ENCODE measurements at places on chromosomes 2 and 18.

GRCh38 chr2:211823886-211824479, 714.6 kb downstream of the ERBB4 start:
- no peak for DNase-seq

DNA sequence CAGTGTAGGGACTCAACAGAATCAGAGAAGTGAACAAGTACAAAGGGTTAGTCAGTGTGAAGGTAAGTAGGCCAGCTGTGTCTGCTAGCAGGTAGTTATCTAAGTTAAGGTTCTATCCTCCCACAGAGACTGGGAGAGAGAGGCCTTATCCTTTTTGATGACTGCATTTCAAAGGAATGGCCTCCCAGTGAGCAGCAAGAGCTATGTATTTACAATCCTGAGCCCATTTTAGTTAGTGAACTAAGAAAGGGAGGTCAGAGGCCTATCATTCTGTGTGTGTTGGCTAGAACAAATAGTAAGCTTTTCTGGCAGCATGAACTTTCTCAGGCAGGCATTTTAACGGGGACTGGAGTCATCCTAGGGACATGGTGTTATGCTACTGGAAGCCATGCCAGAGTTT, 182.9 kb downstream of the VWC2L start:
- no peak for DNase-seq

GRCh38 chr2:230226051-230226551, 565 bp downstream of the SP140 start:
- DNase-seq: no peak

- DNase-seq: no peak
Observed at GRCh38 chr2:200028998-200029397, 73.6 kb downstream of the MAIP1 start.

GRCh38 chr18:76443519-76444445, 51.3 kb downstream of the ZNF516 start:
- DNase-seq: peak; percentile 40

- DNase-seq: no peak
Observed at GRCh38 chr2:165636959-165637358, 157.1 kb downstream of the GALNT3 start.

GRCh38 chr2:71829008-71829407, 318.7 kb downstream of the CYP26B1 start:
- no peak for DNase-seq

DNA sequence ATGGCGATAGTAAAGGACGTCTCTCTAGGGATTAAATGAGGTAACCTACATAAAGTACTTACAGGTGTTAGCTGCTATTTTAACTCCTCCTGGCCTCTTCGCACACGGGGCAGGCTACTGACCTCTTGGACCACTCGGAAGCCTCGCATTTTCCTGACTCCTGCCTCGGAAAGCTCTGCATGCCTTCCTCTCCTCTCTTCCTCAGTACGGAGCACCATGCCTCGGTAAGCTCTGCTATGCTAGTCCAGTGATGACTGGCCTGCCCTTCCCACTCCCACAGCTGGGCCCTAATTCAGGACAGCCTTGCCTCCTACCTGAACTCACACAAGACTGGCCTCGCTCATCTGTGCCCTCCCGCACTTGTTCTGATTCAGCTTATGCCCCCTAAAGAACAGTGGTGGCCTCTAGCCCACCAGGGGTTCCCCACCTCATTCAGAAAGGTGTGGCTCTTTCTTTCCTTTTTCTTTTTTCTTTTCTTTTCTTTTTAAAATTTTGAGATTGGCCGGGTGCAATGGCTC, 22.7 kb upstream of the HPCAL1 start:
- DNase-seq: no peak

DNA sequence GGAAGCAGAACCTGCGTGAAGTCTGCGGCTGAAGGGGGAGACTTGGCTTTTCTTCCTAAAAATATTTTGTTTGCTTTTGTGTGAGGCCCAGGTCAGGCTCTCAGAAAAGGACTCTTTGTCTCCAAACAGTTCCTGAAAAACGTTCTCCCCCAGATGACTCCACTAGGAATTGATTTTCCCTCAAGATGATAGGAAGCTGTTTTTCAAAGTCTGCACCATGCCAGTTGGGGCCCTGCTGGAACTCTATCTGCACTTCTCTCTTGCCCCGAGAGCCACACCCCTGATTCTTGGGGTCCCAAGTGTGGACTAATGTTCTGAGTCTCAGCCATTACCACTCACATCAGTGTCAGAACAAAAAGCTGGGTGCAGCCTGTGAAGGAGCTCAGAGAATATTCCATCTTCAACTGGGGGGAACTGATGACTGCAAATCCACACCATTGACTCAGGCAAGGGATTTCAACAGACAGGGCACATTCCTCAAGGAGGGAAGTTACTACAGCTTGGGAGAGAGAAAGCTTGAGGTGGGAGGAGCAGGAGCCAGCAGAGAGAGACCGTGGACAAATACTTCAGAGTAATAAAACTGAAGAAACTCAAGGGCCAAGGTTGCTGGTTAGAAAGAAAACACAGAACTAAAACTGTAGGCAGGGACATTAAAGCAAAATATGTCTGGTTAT, 768.3 kb downstream of the RNF144A start:
- DNase-seq: no peak

DNA sequence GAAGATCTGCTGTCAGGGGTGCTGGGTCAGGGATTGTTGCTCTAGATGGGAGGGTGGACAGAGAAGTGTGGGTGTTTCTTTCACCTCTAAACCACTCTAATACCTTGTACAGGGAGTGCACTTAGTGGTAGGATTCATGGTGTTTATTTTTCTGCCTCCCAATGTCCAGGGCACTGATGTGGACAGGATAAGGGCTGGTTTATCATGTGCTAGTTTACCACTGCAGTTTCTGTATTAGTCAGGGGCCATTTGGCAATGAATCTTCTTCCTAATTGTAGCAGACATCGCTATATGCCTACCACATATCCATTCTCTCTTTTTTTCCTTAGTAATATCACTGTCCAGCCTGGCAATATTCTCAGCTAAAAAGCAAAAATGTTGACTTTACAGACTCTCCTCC, 50.3 kb upstream of the LRRTM1 start:
- no peak for DNase-seq

- no peak for DNase-seq
Observed at GRCh38 chr2:177984749-177985148, 87.8 kb downstream of the PDE11A start.

- DNase-seq: no peak
Observed at GRCh38 chr2:158958365-158958764, 10.1 kb upstream of the TANC1 start.
